ENCODE measurements at places on chromosomes 4 and X.
A peak's percentile ranks its signal among the peaks of the same experiment; 100 is the strongest.

DNA sequence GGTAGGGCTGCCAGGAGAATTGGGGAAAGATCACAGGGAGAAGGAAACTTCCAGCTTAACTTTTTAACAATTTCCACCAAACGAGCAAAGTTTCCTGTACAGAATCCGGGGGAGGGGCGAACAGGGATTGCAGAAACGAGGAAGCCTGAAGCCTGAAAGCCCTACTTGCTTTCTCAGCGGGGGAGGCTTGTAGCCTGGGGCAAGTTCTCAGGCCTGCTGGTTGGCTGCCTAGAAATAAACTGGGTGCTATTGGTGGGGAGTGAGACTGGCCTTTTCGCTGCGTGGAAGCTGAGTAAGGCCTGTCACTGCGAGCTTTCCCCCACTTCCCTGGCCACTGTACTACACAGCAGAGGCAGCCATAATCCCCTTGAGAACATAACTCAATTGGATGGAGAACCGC is 110.8 kb upstream of the ATP8A1 start:
- no peak for DNase-seq

GRCh38 chr4:139866276-139866962 is 200.8 kb downstream of the MGST2 start:
- no peak for DNase-seq

- no peak for DNase-seq
These were observed 1183.9 kb downstream of the RPA4 start for GRCh38 chrX:98067611-98068010.

DNA sequence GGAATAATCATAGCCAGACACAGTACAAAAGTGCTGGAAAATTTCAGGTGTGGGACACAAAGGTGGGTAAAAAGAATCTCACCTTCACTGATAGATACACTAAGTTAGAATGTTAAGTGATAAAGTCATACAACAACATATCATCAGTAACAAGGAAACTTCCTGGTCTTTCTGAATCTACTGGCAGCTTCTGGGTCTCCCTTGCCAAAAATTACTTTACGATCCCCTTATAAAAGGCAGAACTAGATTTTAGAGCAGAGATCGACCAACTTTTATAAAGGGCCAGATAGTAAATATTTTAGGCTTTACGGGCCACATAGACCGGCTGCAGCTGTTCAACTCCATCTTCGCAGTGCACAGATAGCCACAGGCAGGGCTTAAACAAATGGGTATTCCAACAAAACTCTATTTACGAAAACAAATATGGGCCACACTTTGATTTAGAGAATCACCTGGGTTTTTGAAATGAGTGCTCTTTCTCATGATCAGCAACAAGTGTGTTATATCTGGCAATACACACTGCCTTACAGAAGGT is 159.9 kb downstream of the AASDH start:
- no peak for DNase-seq

- DNase-seq = no peak
These were observed 70.3 kb downstream of the ACOX3 start for GRCh38 chr4:8370106-8370787.

GRCh38 chr4:4730249-4730648 is 129.2 kb upstream of the MSX1 start:
- DNase-seq = no peak

DNA sequence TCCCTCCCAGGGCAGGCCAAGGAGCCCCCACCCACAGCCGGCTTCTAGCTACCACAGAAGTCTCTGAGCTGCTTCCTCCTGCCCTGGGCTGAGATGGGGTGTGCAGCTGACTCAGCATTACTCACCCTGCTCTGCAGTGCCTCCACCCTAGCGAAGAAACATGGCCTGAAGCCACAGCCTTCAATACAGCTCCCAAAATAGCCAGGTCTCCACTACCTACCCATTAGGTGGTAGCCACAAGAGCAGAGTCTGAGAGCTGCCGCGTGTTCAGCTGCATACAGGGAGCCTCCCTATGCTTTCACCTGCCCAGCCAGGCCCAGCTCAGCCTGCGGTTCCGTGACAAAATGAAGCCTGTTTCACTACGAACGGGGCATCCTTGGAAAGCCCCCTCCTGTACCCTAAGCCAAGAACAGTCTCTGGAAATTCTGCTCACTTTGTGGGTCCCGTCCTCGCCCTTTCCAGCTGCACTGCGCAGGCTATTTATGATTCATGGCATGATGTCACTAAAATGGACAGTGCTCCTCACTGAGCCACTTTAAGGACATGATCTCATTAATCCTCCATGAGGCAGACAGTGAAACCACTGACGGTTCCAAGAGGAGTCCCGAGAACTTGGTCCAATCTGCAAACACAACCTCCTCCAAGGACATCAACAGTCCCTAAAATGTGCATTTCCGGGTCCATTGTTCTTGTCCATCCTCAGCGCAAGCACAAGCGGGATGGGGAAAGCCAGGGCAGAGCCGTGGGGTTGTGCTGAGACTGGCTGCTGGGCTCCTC is 20.2 kb downstream of the WDR1 start:
- DNase-seq = peak; percentile 87

- DNase-seq = no peak
These were observed 275.4 kb upstream of the CPEB2 start for GRCh38 chr4:14726877-14727361.

DNA sequence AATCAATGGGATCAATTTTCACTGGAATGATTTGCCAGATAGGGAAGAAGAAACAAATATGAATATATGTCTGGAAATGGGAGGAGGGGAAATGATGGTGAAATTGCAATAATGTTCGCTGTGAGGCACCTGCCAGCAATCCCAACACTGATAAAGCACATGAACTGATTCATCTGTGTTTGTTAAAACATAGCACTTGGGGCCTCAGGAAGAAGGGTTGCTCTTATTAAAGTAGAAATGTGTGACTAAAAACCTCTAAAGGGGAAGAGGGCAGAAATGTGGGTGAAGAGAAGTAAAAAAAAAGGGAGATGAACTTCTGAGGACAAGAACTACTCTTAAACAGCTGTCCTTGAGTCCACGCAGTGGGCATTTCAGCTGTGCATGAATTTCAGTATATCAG is 101.4 kb downstream of the C4orf51 start:
- no peak for DNase-seq

DNA sequence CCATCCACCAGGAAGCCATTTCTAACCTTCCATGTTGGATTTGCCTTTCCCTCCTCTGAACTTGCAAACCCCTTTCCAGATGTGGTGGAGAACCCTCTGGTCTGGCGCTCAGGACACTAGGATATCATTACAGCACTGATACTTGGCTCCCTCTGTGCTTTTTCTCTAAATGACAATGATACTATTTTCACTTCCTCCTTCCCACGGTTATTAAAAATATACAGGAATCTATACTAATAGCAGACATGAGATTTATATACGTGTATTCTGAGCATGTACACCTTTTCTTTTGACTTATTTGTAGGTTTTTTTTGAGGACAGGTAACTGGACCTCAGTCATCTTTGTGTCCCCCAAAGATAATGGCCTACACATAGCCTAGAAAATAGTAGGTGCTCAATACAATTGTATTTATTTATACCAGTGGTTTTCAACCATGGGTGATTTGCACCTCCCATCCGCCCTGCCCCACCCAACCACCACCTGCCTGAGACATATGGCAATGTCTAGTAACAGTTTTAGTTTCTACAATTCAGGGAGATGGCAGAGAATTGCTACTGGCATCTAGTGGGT is 60.4 kb upstream of the PLAC8 start:
- no peak for DNase-seq

- DNase-seq = no peak
These were observed 200.7 kb downstream of the SOWAHB start for GRCh38 chr4:76697129-76697803.

- DNase-seq = no peak
These were observed 374.1 kb downstream of the FBXW7 start for GRCh38 chr4:152161676-152162330.

DNA sequence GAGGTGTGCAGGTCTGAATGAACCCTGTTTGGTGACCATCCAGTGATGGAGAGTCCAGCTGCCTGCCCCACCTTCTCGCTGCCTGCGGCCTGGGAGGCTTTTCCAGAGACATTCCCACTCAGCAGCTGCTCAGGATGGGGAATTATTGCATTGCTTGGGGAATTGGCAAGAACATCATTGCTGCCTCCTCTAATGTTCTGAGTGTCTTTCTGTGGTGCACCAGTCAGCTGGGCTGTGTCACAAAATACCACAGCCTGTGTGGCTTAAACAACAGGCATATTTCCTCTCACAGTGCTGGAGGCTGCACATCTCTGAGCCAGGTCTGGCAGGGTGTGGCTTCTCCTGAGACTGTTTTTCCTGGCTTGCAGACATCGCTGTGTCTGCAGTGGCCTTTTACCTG is 86.8 kb upstream of the AFAP1 start:
- no peak for DNase-seq

GRCh38 chr4:21192367-21192766 is 492.1 kb downstream of the PACRGL start:
- DNase-seq = no peak

DNA sequence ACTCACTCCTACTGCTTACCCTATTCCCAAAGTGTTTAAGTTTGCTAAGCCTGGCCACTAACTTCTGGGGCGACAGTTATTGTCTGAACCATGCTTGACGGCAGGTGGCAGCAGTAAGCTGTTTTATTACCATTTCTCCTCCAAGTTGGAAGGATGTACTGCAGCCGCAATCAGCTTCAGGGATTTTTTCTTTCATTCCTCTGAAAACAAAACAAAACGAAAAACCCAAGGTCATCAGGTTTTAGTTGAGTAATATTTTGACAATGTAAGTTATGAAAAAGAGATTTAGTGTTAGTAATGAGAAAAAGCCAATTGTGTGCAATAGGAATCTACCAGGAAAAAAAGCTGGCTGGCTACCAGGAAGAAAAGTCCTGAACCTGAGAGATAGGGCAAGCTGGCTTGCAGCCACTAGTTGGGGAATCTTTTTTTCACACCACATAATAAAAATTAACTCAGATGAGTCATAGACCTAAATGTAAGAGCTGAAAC is 13.2 kb upstream of the RAB9B start:
- DNase-seq = peak; percentile 69

DNA sequence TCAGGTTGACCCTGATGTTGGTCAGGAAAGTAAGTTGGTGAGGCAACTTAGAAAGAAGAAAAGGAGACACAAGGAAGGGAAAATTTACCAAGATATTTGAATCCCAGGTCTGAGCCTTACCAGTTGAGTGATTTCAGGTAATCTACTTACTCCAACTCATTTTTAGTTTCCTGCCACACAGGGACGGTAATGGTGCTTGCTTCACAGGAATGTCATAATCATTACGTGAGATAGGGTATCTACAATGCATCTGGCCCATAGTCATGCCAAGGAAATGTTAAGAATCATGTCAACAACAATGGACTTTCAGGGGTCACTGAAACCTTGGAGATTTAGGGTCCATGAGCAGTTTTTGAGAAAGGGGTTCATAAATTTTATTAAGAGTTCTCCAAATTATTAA is 195.4 kb upstream of the HHIP start:
- no peak for DNase-seq

DNA sequence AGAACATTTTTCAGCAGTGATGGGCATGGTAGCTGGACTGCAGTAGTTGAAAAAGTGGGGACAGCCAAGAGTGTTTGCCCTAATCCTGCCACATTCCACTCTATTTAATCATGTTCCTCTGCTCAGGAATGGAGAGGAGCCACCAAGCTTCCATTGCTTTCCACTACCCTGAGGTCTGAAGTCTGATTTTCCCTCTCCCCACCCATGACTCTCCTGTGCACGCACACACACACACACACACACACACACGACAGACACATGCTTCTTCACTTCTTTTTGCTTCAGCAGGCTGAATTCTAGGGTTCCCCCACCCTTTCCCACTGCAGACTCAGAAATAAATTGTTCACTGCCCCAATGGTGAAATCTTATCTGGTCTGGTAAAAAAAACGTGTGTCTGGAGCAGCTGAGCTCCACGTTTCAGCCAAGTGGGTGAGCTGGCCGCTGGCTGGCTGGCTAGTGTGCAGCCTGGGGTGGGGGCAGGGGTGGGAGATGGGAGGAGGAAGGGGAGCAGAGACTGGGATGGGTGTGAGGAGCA is 142.7 kb upstream of the NALF2 start:
- no peak for DNase-seq

- DNase-seq = no peak
These were observed 832.1 kb upstream of the INTU start for GRCh38 chr4:126800575-126801141.

DNA sequence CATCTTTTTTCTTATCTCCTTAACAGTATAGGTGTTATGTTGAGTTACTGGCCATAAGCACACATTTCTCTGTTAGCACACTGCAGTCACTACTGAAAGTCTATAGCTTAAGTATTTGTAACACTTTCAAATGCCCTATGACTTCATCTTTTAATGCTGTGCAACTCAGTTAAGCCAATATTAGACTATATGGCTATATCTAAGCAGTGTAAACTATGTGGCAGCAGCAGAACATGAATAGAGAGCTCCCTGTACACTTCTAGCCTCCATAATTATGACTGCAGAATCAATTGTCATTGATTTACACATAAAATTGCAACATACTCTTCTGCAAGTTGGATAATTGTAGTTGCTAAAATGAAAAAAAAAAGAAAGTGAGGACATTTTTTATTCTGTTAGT is 250.3 kb downstream of the EPHA5 start:
- no peak for DNase-seq

GRCh38 chrX:12951595-12951975 is 23.3 kb upstream of the TMSB4X start:
- no peak for DNase-seq

- peak; percentile 63 for DNase-seq
These were observed 14.4 kb upstream of the ASMTL start for GRCh38 chrX:1466971-1467561.

DNA sequence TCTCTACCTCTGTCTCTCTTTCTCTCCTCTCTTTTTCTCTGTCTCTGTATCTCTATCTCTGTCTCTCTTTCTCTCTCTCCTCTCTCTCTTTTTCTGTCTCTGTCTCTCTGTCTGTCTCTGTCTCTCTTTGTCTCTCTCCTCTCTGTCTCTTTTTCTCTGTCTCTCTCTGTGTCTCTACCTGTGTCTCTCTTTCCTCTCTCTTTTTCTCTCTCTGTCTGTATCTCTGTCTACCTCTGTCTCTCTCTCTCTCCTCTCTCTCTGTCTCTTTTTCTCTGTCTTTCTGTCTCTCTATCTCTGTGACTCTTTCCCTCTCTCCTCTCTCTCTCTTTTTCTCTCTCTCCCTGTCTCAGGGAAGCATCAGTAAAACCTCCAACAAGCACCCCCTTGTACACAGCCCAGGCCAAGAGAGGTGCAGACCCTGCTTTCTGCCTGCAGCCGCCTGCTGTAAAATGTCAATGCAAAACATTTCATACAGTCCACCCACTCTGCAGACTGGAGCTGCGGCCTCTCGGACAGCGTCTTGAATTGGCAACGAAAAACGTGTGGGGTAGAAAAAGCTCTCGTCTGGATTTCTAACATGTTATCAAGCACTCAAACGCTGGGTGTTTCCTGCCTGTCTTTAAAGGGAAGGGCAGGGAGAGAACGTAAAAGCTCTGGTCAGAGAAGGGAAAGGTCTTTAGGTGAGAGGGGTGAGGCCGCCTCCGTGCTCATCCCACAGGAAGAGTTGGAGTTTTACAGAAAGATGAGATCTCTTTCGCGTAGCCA is 3.7 kb upstream of the SHOX start:
- no peak for DNase-seq

All from stimulated activated CD8-positive, alpha-beta memory T cell treated with anti-CD3 and anti-CD28 coated beads, Interleukin-4, amount 100 ng/mL, for 48 hours (primary cell).